CD4-positive, alpha-beta T cell treated with Interleukin-6 for 4 hours (primary cell): ENCODE measurements at places on chromosomes 11 and 22.
A peak's percentile ranks its signal among the peaks of the same experiment; 100 is the strongest.

DNA sequence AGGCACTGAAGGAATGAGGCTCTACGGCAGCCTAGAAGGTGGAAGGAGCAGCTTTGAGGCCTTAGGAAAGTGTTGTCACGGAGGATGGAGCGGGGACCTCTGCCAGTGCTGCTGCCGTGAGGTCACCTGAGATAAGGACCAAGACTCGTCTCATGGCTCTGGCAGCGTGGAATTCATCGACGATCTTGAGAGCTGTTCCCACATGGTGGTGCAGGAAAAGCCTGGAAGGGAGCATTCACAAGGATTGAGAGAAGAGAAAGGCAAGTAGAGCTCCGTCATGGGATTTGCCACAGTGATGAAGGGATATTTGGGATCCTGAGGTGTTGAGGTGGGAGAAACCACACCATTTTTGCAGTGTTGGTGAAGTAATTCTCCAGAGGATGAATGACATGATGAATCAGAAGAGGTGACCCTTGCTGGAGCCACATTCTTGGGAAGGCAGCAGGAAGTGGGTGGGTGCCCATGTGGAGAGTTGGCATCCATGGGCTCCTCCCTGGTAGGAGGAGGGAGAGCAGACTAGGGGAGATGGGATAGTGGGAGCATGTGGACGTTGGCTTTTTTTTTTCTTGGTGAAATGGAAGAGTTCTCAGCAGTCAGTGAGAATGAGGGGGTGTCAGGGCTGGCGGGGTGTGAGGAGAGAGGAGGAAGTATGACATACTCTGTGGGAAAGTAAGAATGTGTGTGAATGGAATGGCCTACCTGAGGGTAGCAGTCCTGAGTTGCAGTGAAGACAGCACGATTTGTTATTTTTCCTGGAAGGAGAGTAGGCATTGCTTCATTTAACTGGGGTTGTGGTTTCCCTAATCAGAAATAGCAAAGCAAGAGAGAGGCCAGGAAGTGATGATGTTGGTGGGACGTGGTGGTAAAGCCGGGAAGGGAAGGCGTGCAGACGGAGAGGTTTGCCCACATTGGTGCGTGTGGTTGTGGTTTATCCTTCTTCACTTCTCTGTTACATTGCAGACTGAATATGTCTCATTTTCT lies 11.1 kb downstream of the PPP6R3 start:
- peak; percentile 73 for DNase-seq

DNA sequence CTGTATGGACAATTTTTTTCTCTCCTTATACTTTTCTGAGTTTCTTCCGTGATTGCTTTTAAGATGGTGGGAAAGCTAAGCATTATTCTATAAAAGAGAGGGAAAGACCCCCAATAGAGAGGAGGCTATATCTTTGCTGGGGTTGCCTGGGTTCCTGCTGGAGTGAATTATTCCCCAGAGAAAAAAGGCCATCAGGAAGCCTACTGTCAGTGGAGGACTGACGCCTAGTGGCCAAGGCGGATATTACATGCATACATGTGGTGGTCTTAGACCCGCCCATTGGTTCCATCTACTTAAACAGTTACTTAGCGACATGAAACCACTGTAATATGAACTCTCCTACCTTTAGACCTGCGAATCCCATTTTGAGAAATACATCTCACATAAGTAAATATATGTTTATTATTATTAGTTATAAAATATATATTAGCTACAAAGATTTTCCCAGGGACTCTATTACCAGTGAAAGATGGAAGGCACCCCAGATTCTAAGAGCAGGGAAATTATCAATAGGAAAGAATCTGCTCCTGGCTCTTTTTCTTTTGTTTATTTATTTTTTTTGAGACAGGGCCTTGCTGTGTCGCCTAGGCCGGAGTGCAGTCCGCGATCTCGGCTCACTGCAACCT lies 15.7 kb upstream of the PGA3 start:
- peak; percentile 86 for DNase-seq

- no peak for DNase-seq
Measured at GRCh38 chr22:41043722-41044121, 48.7 kb upstream of the EP300 start.

- peak; percentile 9 for DNase-seq
Measured at GRCh38 chr11:85627332-85627997, at the start of gene DLG2. TSS of gene DLG2 (minus strand) at chr11:85627344.

DNA sequence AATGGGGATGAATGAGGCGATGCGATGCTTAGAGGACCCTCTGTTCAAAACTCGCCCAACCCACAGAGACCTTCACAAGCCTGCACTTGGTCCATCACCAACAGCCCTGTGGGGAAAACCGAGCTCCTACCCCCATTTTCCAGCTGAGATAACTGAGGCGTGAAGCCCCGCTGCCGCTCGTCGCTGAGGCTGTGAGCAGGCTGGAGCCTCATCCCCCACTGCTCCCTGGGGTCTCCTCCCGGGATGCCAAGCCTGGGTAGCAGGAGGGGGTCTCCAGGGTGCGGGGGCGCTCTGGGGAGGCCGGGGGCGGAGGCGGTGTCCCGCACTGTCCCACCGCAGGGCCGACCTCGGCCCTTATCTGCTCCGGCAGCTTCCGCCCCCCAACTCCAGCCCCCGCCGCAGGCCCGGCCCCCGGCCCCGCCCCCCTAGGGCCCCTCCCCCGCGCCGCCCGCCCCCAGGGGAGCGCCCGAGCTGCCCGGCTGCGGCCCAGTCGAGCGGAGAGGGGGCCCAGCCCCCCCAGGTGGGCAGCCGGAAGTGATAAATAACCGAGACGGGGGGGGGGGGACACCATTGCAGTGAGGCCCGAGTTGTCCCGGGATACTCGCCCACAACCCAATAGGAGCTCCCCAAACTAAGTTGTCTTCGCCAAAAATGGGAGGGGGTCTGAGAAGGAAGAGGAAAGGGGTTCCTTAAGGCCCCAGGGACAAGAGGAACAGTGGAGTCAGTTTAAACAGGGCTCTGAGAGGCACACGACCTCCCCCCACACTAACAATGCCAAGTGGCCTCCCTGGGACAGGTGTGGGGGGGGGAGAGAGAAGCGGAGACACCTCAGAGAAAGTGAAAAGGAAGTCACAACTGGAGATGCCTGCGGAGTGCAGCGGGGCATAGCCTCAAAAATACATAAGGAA lies 8.3 kb upstream of the SLC39A13 start:
- peak; percentile 69 for DNase-seq

GRCh38 chr11:94049351-94049750 lies 28.2 kb downstream of the HEPHL1 start:
- no peak for DNase-seq

- DNase-seq = no peak
Measured at GRCh38 chr11:130642994-130643393, 194.5 kb downstream of the ADAMTS15 start.

- DNase-seq = no peak
Measured at GRCh38 chr11:130415731-130416529, 12.5 kb downstream of the ADAMTS8 start.

DNA sequence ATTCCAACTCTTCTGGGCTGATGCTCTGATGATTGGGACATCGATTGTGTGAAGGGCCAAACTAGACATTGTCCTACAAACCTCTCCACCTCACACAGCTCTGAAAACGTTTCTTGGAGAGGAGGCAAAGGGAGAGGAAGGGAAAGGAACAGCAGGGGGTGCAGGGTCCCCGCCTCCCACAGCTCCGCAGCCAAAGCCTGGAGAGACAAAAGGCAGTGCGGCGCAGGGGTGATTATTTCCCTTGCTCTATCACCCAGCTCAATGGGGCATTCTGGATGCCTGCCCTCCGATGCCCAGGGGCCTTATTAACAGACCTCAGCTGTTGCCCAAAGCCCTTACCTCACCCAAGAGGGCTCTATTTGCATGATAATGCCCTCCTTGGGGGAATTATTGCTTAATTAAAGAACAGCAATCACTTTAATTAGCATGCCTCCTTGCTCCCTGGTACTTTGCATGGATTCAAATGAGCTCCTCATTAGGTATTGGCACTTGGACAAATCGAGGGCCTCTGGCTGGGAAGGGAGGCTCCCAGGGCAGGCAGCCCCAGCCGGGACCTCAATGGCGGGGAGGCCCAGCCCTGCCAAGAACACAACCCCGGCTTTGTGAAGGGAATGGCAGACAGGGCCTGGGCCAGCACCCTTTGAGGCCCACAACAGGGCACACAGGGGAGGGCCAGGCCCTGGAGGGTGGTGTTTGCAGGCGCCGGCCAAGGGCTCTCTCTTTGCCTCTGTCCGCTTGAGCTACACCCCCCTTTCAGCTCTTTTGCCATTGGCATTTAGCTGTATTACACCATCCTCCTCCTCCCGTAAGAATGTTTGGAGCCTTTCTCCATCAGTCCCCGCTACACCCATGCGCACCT lies 19.8 kb upstream of the CDON start:
- no peak for DNase-seq

DNA sequence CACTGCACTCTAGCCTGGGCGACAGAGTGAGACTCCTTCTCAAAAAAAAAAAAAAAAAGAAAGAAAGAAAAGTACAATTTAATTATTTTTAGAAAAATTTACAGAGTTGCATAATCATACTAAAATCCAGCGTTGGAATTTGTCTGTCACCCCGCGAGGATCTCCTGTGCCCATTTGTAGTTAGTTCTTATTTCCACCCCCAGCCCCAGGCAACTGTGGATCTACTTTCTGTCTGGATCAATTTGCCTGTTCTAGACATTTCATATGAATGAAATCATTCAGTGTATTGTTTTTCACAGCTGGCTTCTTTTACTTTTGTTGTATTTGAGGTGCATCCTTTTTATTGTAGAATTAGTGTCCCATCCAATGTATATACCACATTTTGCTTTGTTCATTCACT lies 102.6 kb upstream of the RASSF10 start:
- DNase-seq = no peak

DNA sequence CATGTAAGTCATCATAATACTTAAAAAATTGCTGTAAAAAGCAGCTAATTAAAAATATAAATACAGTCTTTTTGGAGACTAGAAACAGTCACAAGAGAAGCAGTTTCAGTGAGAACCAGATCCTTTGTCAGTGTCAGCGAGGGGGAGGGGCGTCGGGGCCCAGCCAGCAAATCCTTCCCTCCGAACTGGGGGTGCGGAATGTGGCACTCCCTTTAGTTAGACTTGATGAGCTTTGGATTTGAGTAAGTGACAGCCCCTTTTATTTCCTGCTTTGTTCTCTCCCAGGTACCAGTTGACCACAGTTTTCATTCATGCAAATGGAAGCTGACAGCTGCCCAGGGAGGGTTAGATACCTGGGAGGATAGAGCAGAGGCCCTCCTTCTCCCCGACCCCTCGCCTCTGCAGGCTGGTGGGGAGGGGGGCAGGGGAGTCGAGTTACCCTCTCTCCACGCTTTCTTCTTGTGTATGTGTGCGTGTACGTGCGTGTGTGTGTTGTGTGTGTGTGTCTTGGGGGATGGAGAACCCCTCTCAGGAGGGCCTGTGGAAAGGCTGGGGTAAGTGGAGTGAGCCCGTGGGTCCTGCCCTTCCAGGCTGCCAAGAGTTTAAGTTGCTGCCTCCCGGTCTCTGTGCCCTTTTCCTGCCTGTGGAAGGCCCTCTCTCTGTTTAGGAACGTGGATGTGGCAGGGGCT lies 38.3 kb downstream of the PTPRJ start:
- no peak for DNase-seq

DNA sequence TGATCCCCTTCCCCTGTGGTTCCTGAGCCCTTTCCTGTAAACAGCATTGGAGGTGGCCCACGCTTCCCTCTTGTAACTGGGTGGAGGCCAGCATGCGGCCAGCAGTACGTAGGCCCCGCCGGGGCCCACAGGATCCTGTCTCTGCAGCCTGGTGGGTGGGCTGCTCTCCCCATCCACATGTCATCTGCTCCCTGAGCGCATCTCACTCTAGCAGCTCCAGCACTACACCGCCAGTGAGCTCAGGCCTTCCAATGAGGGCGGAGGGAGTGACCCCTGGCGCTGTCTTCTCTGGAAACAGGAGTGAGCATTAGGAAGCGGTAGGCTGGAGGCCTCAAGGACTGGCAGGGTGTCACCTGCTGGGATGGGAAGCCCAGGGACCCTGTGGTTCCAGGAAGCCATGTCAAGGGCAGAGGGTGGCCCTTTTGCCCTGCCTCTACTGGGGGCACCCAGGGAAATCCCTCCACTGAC lies 363.9 kb downstream of the TBC1D22A start:
- DNase-seq = no peak

GRCh38 chr11:117623831-117624271 lies 173.2 kb downstream of the DSCAML1 start:
- DNase-seq = no peak

GRCh38 chr11:76820184-76820566 lies 37.0 kb downstream of the TSKU start:
- DNase-seq = no peak

- no peak for DNase-seq
Measured at GRCh38 chr11:72745511-72745910, 6.7 kb downstream of the ARAP1 start.
